ENCODE measurements at places on chromosomes 7 and 10.

- no peak for DNase-seq
Measured at GRCh38 chr10:1367938-1368841, 312.0 kb downstream of the WDR37 start.

GRCh38 chr10:36341471-36341870, 699.4 kb upstream of the FZD8 start:
- DNase-seq: no peak

- DNase-seq: no peak
Measured at GRCh38 chr10:122348512-122348911, 26.0 kb upstream of the PLEKHA1 start.

GRCh38 chr7:40777730-40778312, 643.0 kb downstream of the SUGCT start:
- DNase-seq: no peak

Measured in GM10248 (cell line).